ENCODE measurements at places on chromosomes 2 and 18. TPM values are rescaled to one million over a fixed set of nuclear protein-coding genes. Genes with fewer than 3 reads are reported as not detected.

DNA sequence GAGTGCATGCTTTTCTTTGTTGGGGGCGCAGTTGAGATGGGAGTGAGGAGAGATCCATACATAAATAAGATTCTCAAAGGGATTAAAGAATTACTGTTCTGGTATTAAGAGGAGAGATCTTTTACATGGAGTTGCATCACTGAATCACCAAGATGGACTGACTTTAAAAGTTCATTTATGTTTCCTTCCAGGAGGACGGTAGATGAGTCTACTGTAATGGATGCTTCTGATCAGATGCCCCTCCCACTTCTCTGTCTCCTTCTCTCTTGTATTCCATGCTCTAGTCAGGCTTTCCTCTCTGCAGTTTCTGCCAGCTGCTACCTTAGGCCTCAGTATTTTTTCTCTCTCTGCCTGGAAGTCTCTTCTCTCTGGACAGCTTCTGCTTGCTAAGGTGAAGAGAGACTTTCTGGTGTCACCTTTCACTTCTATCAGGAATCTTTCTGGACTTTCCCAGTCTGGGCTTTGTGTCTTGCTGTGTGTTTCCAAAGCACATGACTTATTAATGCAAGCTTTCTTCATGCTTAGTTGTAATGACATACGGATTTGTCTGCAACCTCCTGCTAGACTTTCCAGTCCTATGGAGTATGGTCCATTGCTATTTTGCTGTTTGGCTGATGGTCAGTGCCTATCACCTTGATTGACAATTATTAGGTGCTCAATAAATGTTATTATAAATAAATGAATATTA is 23.6 kb downstream of the FAM171B start:
- no peak for DNase-seq

GRCh38 chr2:43268066-43268953 is 41.9 kb upstream of the ZFP36L2 start:
- DNase-seq: no peak

- no peak for DNase-seq
Measured at GRCh38 chr18:68769461-68769860, 28.4 kb upstream of the CCDC102B start.

GRCh38 chr2:18518116-18519111 is 42.0 kb downstream of the RDH14 start:
- peak; percentile 55 for DNase-seq

DNA sequence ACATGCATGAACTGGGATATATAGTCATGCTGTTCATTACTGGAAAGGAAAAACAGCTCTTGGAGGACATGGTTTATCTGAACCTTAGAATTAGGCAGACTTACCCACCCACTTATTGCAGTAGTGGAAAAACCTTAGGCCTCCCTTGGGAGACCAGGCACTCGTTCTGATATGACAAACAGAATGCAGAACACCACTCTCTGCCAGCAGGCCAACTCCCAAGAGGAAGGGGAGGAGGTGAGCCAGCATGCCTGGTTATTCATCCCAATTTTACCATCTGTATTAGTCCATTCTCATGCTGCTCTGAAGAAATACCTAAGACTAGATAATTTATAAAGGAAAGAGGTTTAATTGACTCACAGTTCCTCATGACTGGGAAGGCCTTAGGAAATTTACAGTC is 17.5 kb downstream of the C18orf63 start:
- DNase-seq: no peak

GRCh38 chr18:32906506-32907310 is 133.9 kb upstream of the KLHL14 start:
- DNase-seq: peak; percentile 73

- peak; percentile 8 for DNase-seq
Measured at GRCh38 chr2:88247531-88247930, 77.4 kb downstream of the THNSL2 start.

DNA sequence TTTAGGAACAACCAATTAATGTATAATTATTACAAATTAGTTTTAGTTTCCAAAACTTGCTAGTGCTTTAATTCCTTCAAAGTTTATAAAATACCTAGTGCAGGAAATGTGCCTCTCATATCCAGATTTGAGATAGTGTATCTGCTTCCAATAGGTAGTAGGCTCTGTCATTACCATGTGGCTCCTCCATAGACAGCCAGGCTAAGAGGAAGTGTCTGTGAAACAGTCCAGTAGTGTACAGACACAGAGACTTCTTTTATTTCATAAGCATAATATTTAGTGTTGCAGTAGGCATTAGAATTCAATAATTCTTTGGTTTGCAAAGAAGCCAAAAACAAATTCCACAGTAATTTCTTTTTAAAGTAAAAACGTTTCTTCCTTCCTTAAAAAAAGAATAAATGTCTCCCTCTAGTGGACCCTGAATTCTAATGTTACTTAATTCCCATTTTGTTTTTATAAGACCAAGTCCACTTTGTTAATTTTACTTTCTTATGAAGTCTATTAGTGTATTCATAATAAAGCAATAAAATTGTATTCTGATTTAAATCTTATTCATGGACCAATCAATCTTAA is 101.2 kb downstream of the NEB start:
- DNase-seq: no peak

DNA sequence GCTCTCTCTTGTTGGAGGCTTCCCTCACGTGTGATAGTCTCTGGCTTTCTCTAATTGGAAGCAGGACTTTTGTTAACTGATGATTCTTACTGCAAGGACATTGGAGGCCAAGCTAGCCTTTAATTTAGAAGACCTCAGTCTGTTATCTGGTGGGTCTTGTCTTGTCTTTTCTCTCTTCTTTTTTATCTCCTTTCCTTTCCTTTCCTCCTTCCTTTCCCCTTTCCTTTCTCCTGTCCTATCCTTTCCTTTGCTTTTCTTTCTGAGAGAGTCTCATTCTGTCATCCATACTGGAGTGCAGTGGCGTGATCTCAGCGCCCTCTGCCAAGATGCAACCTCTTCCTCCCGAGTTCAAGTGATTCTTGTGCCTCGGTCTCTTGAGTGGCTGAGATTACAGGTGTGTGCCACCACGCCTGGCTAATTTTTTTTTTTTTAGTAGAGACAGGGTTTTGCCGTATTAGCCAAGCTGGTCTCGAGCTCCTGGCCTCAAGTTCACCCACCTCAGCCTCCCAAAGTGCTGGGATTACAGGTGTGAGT is 18.1 kb downstream of the CCNYL1 start:
- DNase-seq: no peak

DNA sequence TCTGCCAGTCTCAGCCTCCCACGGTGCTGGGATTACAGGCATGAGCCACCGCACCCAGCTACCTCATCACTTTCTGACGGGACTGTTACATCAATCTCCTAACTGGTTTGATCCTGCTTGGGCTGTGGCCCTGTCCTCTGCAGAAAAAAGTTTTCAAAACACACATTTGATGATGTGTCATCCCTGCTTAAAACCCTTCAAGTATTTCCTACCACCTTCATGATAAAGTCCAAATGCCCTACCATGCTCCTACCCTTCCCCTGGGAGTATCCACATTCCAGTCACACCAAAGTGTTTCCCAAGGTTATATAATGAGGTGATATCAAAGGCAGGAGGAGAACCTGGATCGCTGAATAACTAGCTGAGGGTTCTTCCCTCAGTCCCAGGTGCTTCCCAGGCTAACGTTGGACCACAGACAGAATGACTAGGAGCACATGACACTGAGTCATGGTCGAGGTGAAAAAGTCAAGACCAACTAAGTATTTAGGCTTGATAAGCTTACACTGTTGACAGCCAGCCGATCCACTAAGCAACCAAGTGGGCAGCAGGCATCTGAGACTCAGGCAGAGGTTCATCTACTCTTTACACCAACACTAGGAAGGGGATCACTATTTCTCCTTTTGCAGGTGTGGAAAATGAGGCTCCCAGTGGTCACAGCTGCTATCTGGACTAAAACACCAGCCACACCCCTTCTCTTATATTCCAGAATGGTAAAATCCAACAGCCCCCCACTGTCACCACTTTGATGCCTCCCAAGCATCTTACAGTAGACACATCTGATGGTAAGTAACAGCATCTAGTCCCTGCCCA is 31.8 kb downstream of the CYRIA start:
- peak; percentile 98 for DNase-seq

- no peak for DNase-seq
Measured at GRCh38 chr2:30261695-30262211, 30.4 kb downstream of the LBH start.

- DNase-seq: no peak
Measured at GRCh38 chr2:6111781-6112261, 419.6 kb downstream of the SOX11 start.

DNA sequence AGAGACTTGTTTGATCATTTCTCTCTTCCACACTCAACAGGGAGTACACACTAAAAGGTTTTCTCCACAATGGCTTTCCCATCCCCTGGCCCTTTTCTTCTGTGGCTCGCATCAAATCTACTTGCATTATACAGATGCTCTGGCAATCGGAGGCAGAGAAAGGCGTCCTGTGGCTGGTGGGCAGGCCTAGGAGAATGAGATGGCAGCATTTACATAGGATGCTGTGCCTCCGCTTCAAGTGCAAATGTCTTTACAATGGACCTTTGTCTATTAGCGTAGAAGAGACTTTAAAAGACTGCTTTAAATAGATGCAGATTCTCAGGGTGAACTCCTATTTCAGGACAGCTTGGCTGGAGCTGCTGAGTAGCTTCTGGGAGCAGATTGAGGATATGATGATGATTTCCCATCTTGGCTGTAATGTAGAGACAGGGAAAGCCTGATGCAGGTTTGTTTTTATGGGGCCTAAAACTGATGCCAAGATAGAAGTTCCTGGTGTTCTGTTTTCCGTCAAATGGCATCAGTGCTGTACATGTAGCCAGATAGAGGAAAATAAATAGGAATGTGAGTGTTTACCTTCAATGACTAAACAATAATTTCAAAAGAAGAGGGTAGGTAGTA is 423.4 kb downstream of the RND3 start:
- DNase-seq: no peak

DNA sequence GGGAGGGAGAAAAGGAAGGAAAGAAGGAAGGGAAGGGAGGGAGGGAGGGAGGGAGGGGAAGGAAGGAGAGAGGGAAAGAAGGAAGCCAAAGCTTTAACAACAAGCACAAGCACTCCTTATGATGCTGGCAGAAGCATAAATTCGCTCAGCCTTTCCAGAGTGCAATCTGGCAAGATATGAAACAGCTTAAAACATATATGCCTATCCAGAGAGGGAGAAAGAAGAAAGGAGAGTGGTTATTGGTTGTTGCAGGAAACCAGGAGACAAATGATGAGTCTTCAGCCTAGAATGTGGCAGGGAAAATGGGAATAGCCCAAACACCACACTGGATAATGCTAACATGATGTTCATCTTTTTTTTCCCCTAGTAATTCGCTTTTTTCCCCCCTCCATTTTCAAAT is 64.0 kb downstream of the STPG4 start:
- DNase-seq: peak; percentile 58

DNA sequence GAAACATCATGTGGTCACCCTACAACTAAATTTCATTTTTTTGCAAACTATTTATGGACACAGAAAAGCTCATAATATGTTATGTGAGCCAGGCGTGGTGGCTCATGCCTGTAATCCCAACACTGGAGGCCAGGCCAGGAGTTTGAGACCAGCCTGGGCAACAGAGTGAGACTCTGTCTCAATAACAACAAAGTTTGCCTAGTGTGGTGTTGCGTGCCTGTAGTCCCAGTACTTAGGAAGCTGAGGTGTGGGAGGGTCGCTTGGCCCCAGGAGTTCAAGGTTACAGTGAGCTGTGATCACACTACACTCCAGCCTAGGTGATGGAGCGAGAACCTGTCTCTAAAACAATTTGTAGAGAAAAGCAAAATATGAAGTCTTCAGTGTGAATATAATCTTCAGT is 5.8 kb downstream of the IAH1 start:
- DNase-seq: no peak

GRCh38 chr2:54858021-54858681 is 134.7 kb downstream of the EML6 start:
- peak; percentile 24 for DNase-seq

- DNase-seq: no peak
Measured at GRCh38 chr2:226800941-226801784, 1.5 kb upstream of the IRS1 start.

DNA sequence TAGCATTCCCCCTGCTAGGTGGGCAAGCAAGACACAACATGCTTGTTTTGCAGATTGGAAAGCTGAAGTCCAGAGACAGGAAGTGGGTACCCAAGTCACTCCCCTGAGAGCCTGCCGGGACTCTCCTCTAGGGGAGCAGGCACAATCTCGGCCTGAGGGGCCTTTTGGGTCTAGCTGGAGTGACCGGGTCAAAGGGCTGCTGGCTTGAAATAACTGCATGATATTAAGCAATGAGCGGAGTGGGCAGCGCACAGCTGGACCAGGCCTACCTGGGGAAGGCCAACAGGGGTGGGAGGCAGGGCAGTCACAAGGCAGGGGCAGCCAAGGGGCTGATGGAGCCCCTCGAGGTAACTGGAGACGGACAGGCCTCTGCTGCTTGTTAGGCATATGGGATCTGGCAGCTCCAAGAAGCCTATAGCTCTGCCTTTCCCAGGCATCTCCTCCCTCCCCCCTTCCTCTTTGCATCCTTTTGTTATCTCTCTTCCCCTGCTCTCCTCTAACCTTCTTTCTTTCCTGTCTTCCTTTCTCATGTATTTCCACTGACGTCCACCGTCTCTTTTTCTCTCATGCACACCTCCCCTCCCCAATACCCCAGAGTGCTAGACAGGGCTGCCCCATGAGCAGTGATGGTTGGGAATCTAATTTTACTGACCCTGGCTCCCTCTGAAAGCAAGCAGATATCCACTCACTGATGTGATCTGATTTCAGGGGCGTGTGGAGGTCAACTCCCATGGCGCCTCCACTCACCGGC is 237.5 kb downstream of the LOXHD1 start:
- no peak for DNase-seq

- no peak for DNase-seq
Measured at GRCh38 chr2:233416199-233416598, 61.9 kb downstream of the DGKD start.

- DNase-seq: no peak
Measured at GRCh38 chr18:12766986-12767433, 64.2 kb downstream of the PSMG2 start.

DNA sequence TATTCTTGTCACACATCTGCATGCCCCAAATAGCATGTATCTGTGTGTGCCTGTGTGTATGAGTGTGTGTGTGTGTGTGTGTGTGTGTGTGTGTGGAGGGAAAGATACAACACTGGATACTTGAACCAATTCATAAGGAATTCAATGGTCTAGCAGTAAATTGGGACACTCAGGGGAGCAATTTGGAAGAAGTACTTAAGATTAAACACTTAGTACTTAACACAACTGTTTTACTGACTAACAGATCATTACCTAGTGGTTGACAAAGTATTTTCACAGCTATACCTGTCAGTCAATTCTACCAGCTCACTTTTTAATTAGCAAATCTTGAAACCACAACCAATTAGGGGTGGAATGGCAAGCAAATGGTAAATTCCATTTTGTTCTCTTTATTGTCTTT is 1024.1 kb downstream of the TMEM182 start:
- no peak for DNase-seq

GRCh38 chr2:235573331-235574221 is 79.7 kb downstream of the AGAP1 start:
- no peak for DNase-seq

MARCO gene
- not detected for total RNA-seq

CENPA gene
- 35.8 TPM for total RNA-seq

EVX2 gene
- total RNA-seq: not detected

INPP5D gene
- total RNA-seq: 0.84 TPM

CYBRD1 gene
- total RNA-seq: 186 TPM

SNRNP200 gene
- total RNA-seq: 33.0 TPM

SH3BP4 gene
- 56.4 TPM for total RNA-seq

POTEI gene
- total RNA-seq: not detected

SAG gene
- not detected for total RNA-seq

MGAT4A gene
- 8.0 TPM for total RNA-seq

CEBPZ gene
- total RNA-seq: 62.1 TPM

Measured in A172 (cell line).